GM23248 (cell line): ENCODE measurements at places on chromosomes 4 and X. TPM values are rescaled to one million over a fixed set of nuclear protein-coding genes. Genes with fewer than 3 reads are reported as not detected.

Gene MAGEA10
- total RNA-seq, result not detected in 2 replicates

GRCh38 chr4:151876381-151876988 lies 115.7 kb upstream of the GATB start:
- H3K27ac ChIP-seq, result no peak overlapping the region
- H3K36me3 ChIP-seq, result no peaks in the 10 kb centered on the region
- DNase-seq, result no peak

GRCh38 chr4:144374065-144374464 lies 233.5 kb upstream of the GYPA start:
- H3K4me3 ChIP-seq, result no peak overlapping the region
- H3K4me1 ChIP-seq, result no peaks in the 10 kb centered on the region
- DNase-seq, result no peak
- no peak overlapping the region for H3K27ac ChIP-seq
- H3K36me3 ChIP-seq, result no peaks in the 10 kb centered on the region

DNA sequence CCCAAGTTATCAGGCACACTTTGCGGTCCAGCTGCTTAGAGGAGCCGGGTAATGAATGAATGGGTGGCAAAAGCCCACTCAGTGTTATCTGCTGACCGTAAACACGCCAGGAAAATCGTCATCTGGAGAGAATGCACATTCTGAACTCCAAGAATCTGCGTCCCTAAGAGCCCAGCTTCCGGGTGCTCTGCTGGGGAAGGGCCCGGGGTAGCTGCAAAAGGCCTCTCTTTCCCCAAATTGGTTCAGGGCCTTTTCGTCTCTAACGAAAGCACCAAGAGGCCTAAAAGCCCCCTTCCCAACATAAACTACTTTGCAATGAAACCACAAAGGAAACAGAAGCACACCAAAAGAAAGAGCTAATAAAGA lies 1.6 kb upstream of the SFRP2 start:
- H3K27ac ChIP-seq, result no peak overlapping the region
- DNase-seq, result no peak
- no peaks in the 10 kb centered on the region for H3K36me3 ChIP-seq
- H3K27me3 ChIP-seq, result peaks cover 62% of the 10 kb centered on the region

Gene NUP62CL
- not detected in 2 replicates for total RNA-seq

Gene PDGFRA
- total RNA-seq, result 225 and 275 TPM in 2 replicates

DNA sequence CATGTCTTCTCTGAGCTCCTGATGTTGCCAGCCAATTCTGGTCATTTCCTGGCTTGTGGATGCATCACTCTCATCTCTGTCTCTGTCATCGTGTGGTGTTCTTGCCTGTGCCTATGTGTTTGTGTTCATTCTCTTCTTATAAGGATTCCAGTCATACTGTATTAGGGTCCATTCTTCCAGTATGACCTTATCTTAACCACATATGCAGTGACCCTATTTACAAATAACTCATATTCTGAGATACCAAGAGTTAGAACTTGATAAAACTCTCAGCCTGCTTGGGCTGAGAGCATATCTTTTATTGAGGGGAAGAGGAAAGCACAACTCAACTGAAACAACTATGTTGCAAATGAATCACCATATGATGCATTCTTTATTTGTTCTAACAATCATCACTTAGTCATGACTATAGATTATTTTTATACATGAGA lies 189.0 kb upstream of the ANXA10 start:
- H3K4me1 ChIP-seq, result peaks cover 18% of the 10 kb centered on the region
- peak overlapping the region; percentile 46 for H3K27ac ChIP-seq
- DNase-seq, result peak; percentile 70
- peak overlapping the region; percentile 39 for H3K4me3 ChIP-seq
- H3K36me3 ChIP-seq, result no peaks in the 10 kb centered on the region
- H3K27me3 ChIP-seq, result no peaks in the 10 kb centered on the region

DNA sequence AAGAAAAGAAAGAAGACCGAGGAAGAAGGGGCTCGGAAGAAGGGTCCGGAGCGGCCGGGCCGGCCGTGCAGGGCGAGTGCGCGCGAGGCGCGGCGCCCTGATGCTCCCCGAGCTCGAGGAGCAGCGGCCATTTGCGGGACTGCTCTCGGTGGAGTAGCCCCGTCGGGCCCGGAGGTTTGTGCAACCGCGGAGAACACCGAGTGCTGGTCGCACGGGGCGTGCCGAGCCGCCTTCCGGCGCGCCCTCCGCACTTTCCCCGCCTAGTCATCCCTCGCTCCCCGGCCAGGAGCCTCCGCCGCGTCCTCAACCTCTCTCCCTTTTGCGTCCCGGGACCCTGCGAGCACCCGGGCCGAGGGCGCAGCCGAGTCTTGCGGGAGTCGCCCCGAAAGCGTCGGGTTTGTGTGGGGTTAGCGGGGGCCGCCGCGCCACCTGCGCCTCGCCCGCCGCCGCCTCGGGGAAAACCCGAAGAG lies 127.4 kb downstream of the LAS1L start:
- H3K27ac ChIP-seq, result no peak overlapping the region
- no peaks in the 10 kb centered on the region for H3K36me3 ChIP-seq
- no peaks in the 10 kb centered on the region for H3K4me1 ChIP-seq
- peak overlapping the region; percentile 52 for H3K4me3 ChIP-seq
- 0 out of 2 replicates have a peak, but pooled peaks cover 6% of the 10 kb centered on the region for H3K27me3 ChIP-seq

DNA sequence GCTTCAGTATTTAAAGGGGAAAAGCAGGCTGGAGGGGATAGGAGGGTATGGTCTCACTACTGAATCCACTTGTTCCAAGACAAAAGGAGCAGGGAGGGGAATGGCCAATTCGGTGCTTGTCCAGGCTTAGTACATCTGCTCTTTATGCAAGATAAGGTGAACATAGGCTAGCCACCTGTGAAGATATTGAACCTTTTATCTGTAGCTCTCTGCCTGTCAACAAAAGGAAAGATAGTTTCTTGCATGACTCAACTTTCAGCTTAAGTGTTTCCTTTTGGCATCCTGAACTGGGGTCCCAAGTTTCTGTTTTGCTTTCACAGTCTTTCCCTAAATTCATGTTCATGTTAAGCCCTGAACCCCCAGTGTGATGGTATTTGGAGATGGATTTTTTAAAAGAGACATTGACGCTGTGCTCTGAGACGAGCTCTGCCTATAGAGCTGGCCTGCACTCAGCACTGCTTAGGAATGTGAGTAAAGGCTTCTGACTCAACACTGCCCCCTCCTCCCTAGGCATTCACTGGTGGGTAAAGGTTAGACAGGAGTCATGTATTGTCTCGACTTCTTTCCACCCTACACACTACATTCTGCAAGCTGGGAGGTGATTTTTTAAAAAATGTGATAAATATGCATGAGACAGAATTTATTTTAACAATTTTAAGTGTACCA lies 28.2 kb downstream of the FAM149A start:
- no peaks in the 10 kb centered on the region for H3K4me1 ChIP-seq
- H3K4me3 ChIP-seq, result no peak overlapping the region
- H3K36me3 ChIP-seq, result no peaks in the 10 kb centered on the region
- H3K27me3 ChIP-seq, result no peaks in the 10 kb centered on the region; the same call in 1 of the 2 replicates

GRCh38 chr4:169033660-169034059 lies 23.6 kb upstream of the CBR4 start:
- no peak overlapping the region for H3K4me3 ChIP-seq
- DNase-seq, result no peak
- H3K27ac ChIP-seq, result no peak overlapping the region
- no peaks in the 10 kb centered on the region for H3K36me3 ChIP-seq
- no peaks in the 10 kb centered on the region for H3K27me3 ChIP-seq

- H3K27ac ChIP-seq, result no peak overlapping the region
- no peak for DNase-seq
- peaks cover 48% of the 10 kb centered on the region for H3K27me3 ChIP-seq
- H3K4me1 ChIP-seq, result no peaks in the 10 kb centered on the region
- H3K4me3 ChIP-seq, result no peak overlapping the region
Observed at GRCh38 chr4:15855804-15856475, 77.8 kb downstream of the CD38 start.

Gene OCIAD2
- total RNA-seq, result 1.1 and 1.7 TPM in 2 replicates

GRCh38 chr4:60709061-60709460 lies 491.1 kb upstream of the ADGRL3 start:
- no peaks in the 10 kb centered on the region for H3K27me3 ChIP-seq
- no peak overlapping the region for H3K27ac ChIP-seq
- no peaks in the 10 kb centered on the region for H3K36me3 ChIP-seq

Gene IL21
- total RNA-seq, result not detected in 2 replicates

Gene S100G
- total RNA-seq, result not detected in 2 replicates

DNA sequence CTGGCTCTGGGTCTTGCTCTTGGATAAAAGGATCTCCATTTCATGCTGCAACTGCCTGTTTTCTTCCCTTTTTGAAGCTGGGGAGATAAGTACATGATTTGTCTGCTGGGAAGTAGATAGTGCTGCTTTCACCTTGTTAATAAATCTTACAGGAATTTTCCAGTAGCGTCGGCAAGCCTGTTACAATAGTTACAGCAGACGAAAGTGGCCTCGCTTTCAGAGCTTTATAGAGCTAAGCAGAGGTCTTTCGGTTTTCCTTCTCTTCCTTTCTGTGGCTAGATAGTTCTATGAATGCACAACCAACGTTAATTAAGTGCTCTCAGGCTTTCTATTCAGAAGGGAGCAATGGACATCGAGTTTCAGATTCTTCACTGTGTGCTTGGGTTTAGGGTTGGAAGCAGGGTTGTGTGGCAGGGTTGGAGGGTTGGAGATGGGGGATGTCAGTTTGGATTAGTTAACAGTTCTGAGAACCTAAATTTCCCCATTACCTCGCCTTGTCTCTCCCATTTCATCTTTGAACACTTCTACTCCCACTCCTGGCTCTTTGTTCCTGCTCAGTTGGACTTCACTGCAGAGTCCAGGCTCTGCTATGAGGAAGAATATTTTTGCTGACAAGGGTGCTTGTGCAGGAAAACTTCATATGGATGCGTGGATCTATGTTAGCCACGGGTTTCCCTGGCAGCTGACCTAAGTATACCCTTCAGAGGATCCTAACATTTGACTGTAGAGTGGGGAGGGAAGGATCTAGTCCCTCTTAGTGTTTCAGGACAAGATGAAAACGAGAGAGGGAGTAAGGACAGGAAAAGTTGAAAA lies 237.9 kb downstream of the ARHGAP10 start:
- DNase-seq, result no peak
- H3K4me3 ChIP-seq, result no peak overlapping the region
